AG04449 (cell line): ENCODE measurements at places on chromosomes 6 and 20.

GRCh38 chr20:63230800-63231268, 4.9 kb upstream of the BIRC7 start:
- DNase-seq = no peak

GRCh38 chr20:21632735-21633053, 72.8 kb upstream of the PAX1 start:
- DNase-seq = no peak

GRCh38 chr6:115592025-115592424, 468.7 kb downstream of the FRK start:
- no peak for DNase-seq

GRCh38 chr20:41174373-41174772, 37.0 kb downstream of the PLCG1 start:
- DNase-seq = no peak

DNA sequence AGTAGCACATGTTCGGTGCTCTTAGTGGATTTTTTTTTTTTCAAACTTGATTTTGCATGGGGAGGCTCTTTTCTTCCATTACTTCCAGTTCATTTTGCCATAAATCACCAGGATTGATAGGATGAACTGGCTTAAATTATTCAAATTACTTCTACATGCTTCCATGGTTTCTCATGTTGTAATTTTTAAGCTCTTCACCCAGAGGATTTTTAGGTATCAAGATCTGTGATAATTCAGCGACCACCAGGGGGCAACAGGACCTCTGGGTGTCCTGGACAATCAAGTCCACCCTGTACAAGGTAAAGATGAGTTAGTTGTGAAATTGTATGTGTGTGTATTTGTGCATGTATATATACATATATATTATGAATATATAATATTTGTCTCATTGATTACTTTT, 4.2 kb upstream of the EPHA7 start:
- no peak for DNase-seq

DNA sequence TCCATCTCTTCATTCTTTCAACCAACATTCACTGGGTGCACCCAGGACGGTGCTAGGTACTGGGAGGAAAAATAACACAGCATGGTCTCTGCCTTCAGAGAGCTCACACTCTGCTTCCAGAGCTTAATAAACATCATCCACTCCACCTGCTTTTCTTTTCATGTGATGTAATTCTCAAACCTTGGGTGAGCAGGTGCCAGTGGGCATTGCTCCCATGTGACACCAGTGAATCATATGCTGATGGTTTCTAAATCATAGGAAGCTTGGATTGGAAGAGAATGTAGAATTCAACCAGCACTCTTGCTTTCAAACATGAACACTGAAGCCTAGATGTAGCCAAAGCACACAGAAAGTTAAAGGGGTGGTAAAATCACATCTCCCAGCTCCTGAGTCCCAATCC, 189.8 kb downstream of the FOXA2 start:
- no peak for DNase-seq

DNA sequence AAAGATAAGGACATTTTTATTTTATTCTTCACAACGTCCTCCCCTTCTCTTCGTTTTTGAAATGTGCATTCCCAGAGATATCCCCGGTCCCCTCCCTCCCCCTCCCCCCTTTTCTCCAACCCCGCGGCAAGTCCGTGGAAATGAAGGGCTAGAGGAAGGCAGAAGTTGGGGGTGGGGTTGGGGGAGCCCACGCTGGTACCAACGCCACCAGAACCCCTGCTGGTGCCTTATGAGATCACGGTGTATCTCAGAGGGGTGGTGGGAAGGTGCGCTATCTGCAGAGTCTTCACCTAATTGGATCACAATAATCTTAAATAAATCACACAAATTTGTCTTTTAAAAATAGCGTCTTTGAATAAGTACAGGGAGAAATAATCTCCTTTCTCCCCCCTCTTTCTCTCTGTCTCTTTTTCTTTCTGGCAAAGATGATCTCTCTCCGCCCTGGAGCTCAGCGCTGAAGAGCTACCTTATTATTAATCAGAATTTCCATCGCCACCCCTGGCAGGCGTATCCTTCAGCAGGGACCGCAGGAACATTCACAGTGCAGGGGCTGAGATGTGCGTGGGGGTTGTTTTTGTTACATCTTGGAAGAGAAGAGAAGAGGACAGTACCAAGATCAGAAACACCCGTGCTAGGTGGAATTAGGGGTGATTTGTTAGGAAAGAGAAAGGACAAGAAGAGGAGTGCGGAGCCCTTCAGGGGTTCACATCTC, 915 bp downstream of the CLVS2 start:
- DNase-seq = no peak

DNA sequence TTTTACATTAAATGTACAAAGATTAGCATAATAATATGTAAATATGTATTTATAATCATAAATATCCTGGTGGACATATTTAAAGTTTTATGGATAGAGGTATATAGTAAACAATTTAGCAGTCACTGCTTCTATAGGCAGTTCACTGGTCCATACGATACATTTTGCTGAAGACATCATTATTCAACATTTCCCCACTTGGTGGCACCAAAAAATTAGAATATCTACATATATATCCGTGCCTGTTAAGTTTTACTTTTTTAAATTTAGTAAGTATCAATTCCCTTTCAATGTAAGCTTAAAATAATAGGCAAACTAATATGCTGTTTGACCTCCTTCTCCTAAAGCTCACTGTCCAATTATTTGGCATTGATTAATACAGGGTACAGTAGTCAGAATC, 64.2 kb downstream of the LMBRD1 start:
- no peak for DNase-seq

DNA sequence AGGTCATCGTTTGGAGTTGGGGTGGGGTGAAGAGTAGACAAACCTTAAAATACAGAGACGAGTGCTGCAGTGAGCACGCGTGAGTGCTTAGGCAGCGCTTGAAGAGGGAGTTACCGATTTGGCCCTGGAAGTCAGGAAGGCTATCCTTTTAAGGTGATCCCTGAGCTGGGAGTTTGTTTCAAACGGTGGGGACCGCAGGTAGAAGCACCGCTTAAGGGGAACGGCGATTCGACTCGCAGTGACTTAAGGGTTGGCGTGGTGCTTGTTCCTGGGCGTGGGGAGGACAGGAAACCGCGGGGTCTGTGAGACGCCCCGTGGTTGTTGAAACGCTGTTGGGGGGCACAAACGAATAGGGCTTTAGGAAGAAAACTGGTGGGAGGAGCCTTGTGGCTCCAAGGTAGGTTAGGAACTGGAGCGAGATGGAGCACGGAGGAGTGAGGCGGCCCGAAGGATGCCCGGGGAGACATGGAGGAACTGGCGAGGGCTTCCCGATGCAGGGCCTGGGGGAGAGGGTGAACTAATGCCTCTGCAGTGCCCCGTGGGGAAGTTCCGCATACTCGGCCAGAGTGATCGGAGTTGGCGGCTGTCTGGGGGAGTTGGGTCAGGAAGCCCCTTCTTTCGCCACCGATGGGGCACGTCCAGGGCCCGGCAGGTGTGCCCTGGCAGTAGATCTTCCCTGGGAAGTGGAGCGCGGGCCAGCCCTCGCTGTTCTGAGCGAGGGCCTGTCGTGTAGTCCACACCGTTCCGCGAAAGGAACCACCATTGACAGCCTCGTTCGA, 1.3 kb upstream of the CDYL start:
- DNase-seq = no peak

DNA sequence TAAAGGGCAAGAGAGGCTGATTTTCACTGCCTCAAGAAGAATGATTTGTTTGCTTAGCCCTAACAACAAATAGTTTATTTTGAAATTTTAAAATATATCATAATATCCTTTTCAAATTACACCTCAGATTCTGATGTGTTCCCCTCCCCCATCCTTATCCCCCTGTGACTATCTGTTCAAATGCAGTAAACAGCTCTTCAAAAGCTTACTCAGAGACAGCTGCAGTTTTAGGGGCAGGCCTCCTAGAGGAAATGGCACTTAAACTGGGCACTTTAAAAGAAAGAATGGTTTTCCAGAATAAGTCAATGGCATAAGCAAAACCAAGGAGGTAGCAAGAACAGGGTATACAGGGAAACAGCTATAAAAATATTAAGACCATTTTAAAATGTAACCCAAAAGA, 118.6 kb upstream of the UST start:
- no peak for DNase-seq

- DNase-seq = no peak
Measured at GRCh38 chr6:7803214-7803613, 77.3 kb downstream of the BMP6 start.

DNA sequence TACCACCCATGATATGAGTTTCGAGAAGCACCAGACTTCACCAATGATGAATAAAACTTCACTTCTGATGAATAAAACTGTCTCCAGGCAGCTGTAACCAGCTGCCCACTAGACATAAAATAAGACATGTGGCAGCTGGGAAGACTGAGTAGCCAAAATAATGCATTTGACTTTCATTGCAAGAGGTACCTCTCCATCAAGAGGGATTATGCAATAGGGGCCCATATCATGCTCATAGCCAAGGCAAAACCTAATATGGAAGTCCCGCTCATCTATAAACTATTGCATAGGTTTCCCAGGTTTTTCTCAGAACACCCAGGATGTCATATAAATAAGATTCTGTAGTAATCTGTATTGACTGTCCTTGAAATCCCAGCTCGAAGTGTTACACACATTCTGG, 155.5 kb downstream of the SIM1 start:
- no peak for DNase-seq

- DNase-seq = no peak
Measured at GRCh38 chr20:17395729-17396128, 135.4 kb downstream of the BFSP1 start.

DNA sequence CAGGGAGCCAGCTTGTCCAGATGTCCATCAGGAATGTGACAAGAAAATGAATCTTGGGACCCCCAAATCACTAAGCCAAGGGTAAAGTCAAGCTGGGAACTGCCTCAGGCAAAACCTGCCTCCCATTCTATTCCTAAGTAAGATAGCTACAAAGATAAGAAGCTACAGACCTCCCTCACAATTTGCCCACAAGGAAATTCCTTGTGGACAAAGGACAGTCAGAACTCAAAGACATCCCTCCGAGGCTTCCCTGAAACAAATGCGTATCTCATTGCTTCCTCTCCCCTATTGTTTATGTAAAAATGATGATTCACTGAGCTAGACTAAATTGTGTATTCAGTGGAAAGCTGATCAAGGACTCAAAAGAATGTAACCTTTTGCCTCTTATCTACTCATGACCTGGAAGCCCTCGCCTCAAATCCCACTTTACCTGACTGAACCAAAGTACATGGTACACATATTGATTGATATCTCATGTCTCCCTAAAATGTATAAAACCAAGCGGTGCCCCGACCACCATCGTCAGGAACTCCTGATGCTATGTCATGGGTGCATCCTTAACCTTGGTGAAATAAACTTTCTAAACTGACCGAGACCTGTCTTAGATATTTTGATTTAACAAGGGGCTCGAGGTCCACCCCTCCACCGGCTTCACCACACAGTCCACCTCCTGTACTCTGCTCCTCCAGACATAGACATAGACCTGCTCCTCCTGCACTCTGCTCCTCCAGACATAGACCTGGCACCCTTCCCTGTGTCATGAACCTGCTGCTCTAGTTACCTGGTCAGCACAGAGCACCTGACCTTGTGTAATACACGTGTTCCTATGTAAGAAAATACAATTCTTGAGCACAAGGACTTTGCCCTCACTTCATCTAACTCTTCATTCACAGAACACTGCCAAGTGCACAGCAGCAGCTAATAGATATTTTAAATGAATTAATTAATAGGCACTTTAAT, 81.4 kb downstream of the WDR27 start:
- DNase-seq = no peak

GRCh38 chr20:6604179-6604578, 163.3 kb upstream of the BMP2 start:
- no peak for DNase-seq

GRCh38 chr20:2282181-2282580, 13.6 kb upstream of the TGM3 start:
- DNase-seq = no peak

DNA sequence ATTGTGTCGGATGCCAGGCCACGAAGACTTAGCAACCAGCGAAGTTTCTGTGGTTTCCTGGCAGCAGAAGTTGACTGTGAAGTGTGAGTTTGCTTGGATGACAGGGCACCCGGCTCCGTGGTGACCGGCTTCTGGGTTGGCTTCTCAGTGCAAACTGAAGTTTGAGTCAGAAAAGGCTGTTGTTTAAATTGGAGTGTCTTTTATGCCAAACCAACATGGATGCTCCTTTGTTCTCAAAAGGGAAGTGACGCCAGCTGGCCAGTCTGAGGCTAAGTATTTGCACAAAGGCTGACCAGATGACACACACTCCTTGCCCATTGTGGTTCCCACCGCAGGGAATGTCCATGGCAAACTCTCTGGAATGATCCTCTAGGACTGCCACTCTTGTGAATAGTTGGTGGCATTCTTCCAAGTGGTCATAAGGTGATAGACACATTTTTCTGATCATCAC, 164.8 kb upstream of the QKI start:
- DNase-seq = no peak

DNA sequence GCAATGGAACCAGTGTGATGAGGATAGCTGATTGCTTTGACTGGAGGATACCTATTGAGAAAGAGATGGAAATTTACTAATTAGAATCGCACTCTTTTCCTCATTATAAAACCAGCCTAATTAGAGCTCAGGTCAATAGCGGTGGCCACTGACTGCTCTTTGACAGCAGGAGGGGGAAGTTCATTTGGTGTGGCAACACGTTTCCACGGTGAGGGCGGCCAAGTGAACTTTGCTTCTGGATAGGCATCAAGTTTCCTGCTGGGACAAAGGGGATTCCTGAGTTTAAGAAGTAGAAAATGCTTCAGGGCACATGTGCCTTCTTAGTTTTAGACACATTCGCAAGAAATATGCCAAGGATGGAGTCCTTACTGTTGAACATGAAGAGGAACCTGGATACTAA, 145.3 kb upstream of the NRN1 start:
- DNase-seq = no peak

DNA sequence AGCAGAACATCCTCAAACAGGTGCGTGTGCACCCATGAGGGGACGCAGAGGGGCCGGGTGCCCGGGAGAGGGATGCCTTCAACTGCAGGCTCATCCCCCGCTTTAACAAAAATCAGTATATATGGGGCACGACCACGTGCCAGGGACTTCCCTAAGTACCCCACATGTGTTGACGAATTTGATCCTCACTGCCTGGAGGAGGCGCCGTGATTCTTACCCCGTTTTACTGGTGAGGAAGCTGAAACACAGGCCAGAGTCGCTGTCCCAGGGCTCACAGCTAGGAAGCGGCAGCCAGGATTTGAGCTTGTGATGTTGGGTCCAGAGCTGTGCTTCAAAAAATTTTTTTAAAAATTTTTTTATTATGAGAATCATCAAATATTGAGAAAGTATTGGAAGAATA, 44.8 kb downstream of the ITPR3 start:
- no peak for DNase-seq

DNA sequence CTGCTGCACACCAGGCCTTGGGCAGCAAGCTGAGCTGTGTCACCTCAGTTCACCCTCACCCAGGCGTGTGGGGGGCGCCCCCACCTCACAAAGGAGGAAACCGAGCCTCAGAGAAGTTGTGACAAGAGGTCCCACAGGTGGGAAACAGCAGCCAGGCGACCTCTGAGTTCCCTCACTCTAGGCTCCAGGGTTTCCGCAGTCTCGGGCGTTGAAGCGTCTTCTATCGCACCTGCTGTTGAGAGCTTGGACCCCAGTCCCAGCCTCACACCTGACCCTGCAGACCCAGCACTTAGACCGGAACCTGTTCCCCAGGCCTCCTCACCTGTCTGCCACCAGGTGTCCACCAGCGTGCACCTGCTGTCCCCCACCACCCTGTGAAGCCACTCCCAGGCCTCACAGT, 22.3 kb upstream of the APMAP start:
- DNase-seq = no peak
